ENCODE measurements at places on chromosomes 5 and 9.

- no peak for DNase-seq
Measured at GRCh38 chr5:145917288-145917687, 19.1 kb upstream of the SH3RF2 start.

DNA sequence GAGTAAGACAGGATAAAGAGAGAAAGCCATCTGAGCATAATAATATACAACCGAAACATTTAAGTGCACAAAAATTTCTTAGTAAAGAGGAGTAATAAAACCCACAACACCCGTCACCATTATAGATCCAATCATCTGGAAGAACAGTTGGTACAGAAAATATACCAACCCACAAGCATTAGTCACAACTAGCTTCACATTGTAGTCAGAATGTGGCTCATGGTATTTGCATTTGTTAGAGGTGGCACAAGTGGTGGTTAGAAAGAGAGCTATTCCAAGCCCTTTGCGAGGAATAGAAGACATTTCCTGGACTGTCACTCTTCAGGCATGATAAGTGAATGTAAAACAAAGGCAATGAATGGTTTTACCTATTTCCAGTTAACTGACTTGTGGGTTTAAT, 677.5 kb upstream of the ST8SIA4 start:
- DNase-seq, result no peak

DNA sequence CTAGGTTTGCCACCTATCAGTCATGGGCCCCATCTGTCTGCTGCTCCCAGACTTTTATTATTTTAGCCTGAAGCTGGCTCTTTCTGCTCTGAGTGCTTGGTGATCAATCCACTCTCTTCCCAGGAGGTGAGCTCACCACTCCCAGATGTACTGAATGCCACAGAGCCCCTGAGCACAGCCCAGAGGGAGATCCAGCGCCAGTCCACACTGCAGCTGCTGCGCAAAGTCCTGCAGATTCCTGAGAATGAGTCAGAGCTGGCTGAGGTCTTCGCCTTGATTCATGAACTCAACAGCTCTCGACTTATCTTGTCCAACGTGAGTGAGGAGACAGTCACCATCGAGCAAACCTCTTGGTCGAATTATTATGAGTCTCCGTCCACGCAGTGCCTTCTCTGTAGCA, 36.0 kb downstream of the HMGXB3 start:
- no peak for DNase-seq

DNA sequence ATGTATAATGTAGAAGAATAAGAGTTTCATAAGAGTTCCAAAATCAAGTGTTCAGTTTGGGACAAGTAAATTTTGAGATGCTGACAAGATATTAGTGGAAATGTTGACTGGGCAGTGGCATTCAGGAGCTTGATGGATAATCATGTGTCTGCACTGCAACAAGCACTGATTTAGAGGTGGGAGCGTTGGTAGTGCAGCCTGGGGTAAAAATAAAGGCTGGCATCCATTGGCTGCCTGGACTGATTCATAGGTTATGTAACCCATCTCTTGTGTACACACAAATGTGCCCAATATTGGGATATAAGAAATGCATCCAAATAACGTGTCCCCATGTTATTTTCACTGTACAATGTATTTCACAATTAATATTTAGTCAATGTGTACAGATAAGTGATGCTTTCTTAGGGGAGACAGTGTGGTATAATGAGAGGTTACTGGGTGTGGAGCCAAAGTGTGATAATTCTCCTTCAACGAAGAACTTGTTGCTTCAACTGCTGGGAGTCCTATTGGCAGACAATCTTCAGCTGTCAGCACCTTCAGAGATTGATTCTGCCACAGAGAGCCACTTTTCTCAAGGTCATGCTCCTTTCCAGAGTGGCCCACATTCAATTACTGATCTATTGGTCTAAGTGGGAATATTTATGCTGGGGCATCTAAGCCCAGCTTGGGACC, 20.9 kb upstream of the SMC2 start:
- no peak for DNase-seq

DNA sequence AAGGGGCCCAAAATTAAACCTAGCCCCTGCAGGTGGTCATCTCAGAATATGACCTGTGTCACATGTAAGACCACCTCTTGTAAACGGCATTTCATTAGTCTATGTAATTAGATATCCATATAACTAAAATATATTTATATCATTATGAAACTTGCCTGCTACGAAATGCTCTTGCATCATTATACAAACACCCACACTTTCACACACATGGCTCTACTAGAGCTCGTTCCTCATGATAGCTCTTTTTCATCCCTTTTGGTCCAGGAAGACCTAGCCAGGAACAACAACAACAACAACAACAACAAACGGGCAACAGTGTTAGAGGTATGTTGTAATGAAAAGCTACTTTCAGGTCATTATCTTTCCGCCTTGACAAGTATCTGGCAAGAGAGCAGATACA, 58.6 kb downstream of the LHFPL2 start:
- DNase-seq, result no peak

DNA sequence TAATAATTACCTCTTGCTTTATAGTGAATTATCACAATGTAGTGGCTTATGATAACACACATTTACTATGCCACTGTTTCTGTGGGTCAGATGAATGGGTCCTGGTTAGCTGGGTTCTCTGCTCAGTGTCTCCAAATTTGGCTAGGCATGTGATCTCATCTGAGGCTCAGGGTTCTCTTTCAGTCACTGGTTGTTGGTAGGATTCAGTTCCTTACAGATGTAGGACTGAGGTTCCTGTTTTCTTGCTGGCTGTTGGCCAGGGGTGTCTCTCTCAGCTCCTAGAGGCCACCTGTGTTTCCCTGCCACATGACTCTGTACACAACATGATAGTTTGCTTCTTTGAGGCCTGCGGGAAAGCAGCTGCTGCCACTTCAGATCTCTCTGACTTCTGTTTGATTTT, 7.1 kb downstream of the NFX1 start:
- DNase-seq, result peak; percentile 66

GRCh38 chr5:61618577-61618976, 286.5 kb downstream of the ZSWIM6 start:
- DNase-seq, result no peak

DNA sequence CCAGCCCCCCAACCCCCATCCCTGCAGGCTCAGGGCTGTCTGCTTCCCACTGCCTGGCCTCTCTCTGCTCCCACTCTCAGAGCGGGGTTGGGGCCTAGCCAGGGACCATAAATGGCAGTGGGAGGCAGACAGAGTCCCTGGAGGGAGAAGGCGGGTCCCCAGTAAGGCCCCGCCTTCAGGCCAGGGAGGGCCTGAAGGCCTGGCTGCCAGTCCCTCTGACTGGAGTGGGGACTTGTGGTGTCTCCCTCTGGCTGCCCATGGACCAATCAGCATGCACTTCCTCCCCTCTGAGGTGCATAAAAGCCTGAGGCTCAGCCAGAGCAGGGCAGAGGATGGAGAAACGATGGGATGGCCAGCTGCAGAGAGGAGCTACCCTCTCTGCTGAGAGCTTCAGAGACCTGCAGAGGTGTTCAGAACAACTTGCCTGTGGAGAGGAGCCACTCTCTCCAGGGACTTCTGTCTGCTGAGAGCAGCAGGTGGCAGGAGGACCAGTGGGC, 2.7 kb upstream of the BTNL9 start:
- DNase-seq, result no peak

GRCh38 chr5:129118826-129119225, 24.3 kb downstream of the ISOC1 start:
- no peak for DNase-seq

GRCh38 chr9:133635533-133636531, at the start of gene DBH:
Gene DBH, plus strand, starts transcription at chr9:133636363. Its CDS starts 9 bp downstream, at chr9:133636372.
- no peak for DNase-seq

- no peak for DNase-seq
Measured at GRCh38 chr9:4435197-4435596, 55.1 kb upstream of the SLC1A1 start.

DNA sequence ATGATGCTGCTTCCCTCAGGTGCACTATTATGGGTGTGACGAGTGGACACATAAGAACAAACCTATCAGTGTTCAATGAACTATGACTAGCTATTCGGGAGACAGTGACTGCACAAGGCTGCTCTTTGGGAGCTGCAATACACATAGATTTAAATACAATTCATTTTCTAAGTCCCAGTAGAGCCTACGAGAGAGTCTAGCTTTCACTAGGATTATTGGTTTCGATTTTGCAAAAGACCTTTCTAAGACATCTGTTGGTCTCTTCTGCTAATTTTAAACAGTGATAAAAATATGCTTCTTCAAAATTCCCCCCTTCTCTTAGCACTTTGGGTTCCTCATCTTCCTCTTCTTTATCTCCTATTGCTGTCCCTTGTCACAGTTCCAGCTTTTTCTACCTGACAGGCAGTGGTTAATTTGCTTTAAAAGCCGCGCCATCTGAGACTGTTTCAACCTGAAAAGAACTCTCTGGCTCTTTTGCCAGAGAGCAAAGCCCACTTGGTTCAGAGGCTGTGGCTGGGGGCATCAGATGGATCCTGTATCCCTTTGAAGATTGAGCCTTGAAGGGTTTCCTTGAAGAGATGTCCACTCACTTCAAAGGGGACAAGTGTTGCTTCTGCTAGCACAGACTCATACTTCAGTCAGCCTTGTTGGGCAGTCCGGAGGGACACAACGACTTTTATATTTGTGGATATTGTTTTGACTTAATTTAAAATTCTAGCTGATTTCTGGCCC, 241.5 kb downstream of the MAN2A1 start:
- no peak for DNase-seq

- DNase-seq, result no peak
Measured at GRCh38 chr5:174790906-174791305, 66.5 kb downstream of the MSX2 start.

DNA sequence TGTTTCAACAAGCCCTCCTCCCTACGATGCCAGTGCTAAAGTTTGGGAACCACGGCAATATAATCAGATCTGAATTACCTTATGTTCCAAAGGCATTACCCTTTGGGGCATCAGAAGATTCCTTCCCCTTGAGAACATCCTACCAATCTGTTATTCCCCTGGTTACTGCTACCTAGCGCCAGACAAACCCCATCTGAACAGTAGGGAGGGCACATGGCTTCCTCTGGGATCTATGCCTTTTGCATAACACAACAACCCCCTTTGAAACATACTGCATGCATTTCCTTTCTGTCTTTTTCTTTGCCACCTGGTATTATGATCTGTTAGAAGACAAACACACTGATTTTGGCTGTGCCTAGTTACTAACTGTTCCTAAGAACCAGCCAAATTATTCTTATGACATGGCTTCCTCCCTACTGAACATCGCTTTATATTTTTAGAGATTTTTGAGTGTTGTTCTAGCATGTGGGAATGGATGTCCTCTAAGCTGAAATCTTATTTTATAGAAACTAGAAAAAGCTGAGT, 103.9 kb upstream of the DAPK1 start:
- no peak for DNase-seq

DNA sequence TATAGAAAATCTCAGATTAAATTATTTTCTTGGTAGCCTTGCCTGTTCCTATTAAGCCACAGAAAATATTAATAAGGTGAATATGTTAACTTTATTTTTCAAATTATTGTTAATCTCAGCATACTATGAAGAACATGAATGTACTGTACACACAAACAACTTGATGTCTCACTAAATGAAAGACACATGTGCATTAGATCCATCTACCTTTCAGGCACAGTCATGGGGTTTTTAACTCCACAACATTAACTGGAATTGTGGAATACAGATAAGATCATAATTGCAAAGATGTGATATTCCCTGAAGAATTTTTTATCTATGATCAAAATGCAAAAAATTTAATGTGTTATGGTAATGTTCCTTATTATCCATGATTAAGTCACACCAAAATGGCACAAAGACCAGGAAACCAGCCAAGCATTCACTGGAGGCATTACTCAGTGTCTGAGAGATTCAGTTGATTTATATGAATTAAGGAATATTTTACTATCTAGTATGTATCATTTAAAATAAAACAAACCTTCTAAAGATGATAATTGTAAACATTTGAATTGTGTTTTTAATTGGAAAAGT, 150.0 kb upstream of the VCAN start:
- no peak for DNase-seq

- DNase-seq, result peak; percentile 62
Measured at GRCh38 chr9:97980479-97980803, 2.7 kb upstream of the ANP32B start.

GRCh38 chr5:173472784-173473278, 143.6 kb downstream of the BOD1 start:
- no peak for DNase-seq
